Islet precursor cell (in vitro differentiated cells): ENCODE measurements at places on chromosomes 16 and 17.

GRCh38 chr17:76146053-76146851 is 5.2 kb upstream of the FOXJ1 start:
- DNase-seq: peak; percentile 46

- no peak for DNase-seq
Measured at GRCh38 chr16:88810166-88810911, 1.4 kb downstream of the APRT start.

DNA sequence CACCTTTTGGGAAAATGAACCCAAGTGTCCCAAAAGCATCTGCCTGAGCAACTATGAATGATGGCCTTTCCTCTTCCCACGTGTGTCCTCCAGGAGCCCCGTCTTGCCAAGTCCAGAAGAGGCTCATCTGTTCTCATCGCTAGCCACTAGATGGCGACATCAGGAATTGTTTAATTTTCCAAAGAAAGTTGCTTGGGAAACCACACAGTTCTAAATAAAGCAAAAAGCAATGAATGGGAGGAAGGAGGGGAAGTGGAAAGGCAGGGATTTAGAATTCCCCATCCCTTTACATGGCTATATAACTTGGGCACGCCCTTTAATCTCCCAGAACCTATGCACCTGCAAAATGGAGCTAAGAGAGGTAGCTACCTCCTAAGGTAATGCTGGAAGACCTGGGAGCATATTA is 9.0 kb upstream of the CDH5 start:
- DNase-seq: no peak

DNA sequence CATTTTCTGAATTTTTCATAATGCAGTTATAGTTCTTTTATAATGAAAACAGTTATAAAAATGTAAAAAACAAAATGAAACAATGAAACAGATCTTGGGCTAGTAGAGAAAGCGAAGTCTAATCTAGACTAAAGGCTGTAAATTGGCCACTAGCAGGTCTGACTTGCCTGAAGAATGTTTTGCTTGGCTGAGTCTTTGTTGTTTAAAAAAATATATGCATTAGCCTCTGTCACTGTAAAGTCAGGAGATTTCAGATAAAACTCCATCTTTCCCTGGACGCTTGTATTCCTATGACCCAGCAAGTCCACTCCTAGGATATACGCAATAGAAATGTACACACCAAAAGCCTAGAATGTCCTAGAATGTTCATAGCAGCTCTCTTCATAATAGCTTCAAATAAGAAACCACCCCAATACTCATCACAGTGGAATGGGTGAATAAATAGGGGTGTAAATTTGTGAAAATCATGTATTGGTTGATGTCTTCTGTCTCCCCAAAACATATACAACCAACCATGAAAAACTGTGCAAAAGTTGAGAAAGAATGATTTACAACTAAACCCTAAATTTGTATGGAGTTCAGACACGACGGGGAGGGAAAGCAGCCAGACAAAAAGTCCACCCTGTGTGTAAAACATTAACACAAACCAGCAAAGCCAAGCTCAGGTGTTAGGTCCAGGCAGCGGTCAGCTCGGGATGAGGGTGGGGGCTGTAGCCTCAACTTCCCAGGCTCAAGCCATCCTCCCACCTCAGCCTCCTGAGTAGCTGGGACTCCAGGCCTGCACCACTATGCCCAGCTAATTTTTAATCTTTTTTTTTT is 37.7 kb upstream of the MEAK7 start:
- no peak for DNase-seq

- peak; percentile 89 for DNase-seq
Measured at GRCh38 chr17:7173687-7174602, 5.2 kb downstream of the ASGR1 start.

- no peak for DNase-seq
Measured at GRCh38 chr16:1125471-1125870, 27.4 kb upstream of the CACNA1H start.

- DNase-seq: no peak
Measured at GRCh38 chr17:75476752-75477489, 20.5 kb downstream of the TMEM94 start.

- DNase-seq: no peak
Measured at GRCh38 chr16:280552-280951, at the start of gene ARHGDIG. ARHGDIG (plus strand) TSS chr16:280591; CDS start chr16:280681, 90 bp downstream.

DNA sequence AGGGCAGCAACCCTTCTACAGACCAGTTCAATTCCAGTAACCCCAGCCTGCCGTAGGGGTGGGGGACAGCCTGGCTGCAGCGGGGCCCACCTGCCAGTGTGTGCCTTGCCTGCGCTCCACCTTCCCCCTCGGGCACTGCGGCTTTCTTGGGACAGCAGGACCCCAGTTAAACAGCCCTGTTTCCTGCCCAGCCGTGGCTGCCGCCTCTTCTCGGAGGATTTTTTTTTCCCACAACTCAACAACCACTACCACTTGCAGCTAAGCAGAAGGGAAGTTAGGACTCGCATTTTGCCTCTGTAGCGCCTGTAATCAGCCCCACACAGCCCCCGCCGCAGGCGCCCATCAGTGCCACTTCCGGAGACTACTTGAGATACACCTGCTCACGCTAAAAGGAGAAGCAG is 76.1 kb downstream of the RAI1 start:
- no peak for DNase-seq
